ENCODE measurements at places on chromosomes 2 and 18.

- no peak for DNase-seq
Measured at GRCh38 chr18:77013811-77014521, 118.6 kb downstream of the MBP start.

DNA sequence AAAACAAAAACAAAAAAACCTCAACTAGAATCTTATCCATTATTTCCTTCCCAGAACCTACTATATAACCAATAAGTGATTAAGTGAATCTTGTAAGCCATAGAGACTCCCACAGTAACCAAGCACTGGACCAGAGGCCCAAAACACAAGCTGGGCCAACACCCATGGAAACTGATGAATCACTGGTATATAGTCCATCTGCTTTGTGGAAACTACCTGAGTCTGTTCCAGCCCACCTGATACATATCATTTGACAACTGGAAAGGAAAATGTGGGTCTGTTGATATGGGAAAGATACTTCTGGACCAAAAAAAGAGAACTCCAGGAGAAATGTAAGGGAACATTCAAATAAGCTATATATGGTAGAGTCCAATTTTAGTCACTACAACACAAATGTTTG lies 252.8 kb downstream of the MREG start:
- no peak for DNase-seq

DNA sequence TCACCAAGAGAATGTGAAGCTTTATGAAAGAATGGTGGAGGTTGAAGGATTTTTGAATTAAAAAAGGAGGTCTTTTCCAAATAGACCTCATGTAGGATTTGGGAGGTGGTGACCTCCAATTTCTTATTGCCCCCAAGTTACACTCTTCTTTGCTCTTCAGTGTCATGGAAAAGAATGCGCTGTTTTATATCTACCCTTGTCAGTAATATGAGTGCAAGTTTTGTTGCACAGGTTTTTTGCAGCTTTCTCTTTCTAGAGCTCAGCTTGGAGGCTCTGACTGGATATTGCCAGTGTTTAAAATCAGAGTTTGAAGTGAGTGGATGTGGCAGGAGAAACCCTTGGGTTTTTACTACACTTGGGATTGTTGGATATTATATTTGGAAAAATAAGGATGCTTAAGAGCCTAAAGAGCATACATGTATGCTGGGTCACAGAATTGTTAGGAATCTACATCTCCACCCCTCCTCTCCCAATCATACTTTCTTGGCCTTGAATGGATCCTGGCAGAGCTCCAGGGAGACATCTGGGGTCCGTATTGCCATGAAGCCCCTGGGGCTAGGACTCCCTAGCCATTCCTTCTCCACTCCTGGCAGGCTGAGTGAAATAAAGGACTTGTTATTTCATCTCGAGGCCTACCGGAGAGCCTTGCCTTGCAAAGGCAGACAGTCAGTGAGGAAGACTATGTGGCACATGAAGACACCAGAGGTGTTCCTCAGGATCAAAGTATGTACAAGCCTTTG lies 43.8 kb downstream of the APOB start:
- DNase-seq: no peak

- no peak for DNase-seq
Measured at GRCh38 chr2:4246364-4247131, 543.2 kb downstream of the DCDC2C start.

GRCh38 chr2:20129331-20130159 lies 78.1 kb upstream of the LAPTM4A start:
- DNase-seq: no peak

- no peak for DNase-seq
Measured at GRCh38 chr2:43135583-43135982, 90.8 kb downstream of the ZFP36L2 start.

DNA sequence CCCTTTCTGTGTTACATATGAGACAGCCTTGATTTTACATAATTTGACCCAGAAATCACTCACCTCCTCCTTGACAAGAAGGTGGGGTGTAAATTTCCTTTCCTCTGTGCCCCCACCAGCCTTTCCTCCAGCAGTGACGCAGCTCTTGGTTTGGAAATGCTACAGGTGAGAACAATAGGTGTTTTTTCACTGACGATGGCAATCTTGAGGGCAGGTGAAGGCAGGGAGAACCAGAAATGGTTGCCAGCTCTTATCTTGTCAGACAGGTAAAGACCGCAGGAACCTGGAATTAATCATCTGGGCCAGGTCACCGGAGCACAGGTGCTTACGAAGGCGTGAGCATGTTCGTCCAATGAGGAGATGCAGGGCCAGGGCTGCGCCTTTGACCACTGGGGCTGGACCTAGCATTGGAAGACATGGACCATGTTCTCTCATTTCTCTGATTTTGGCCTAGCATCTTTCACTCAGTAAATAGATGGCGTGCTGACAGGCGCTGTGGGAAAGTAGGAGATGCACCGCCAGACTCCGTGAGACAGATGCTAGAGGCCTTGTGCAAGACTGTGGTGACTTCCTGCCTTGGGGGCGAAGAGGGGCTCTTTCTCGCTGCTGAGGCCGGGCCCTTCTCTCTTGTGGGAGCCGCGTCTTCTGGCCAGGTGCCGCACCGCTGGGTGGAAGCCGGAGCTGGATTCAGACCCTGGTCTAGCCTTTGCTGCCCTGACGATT lies 4.0 kb downstream of the CIDEA start:
- no peak for DNase-seq

DNA sequence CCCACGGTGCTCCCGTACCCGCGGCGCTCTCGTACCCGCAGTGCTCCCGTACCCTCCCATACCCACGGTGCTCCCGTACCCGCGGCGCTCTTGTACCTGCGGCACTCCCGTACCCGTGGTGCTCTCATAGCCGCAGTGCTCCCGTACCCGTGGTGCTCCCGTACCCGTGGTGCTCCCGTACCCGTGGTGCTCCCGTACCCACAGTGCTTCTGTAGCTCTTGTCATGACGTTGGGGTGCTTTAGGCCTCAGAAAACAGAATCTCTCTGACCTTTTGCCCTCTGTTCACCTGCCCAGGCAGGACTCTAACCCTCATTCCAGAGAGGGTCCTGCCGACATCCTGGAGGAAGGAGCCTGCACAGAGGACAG lies 35.3 kb downstream of the SLC66A2 start:
- no peak for DNase-seq

DNA sequence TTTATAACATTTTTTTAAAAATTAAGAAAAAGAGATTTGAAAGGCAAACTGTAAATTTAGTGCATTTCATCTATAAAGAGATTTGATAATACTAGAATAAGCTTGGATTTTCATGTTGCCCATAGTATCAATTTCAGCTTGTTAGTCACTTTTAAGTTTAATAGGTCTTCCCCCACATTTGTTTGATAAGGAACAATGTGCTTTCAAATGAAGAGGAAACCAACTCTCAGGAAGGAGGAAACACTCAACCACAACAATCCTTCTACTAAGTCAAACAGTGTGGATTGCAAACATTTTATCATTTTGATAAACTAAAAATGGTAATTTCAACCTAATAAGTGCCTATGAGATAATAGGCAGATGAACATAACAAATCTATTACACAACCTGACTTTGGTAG lies 397.1 kb upstream of the CDH20 start:
- no peak for DNase-seq

DNA sequence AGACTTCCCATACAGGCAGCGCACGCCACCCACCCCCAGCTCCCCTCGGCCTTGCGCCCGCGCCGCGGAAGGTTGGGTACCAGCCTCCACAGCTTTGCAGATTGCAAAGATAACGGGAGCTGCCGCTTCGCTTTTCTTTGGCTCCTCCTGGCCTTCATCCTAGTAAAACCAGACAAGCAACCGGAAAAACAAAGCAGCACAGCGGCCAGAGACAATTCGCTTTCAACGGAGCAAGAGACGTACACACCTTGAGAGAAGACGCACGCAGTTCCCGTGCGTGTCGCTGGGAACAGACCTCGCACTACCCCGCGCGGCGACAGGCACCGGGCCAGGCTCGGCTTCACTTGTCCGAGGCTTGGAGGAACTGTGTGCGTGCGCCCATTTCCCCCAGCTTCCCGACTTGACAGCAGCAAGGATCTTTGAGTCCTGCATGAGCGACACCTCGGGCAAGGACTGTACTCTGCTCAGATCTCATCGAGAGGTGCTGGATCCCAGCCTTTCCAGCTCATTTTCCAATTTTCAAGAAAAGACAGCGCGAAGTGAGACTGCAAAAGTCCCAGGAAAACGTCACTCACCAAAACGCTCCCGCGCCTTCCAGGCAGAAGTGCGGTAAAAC lies 964 bp downstream of the ZBTB7C start:
- no peak for DNase-seq

DNA sequence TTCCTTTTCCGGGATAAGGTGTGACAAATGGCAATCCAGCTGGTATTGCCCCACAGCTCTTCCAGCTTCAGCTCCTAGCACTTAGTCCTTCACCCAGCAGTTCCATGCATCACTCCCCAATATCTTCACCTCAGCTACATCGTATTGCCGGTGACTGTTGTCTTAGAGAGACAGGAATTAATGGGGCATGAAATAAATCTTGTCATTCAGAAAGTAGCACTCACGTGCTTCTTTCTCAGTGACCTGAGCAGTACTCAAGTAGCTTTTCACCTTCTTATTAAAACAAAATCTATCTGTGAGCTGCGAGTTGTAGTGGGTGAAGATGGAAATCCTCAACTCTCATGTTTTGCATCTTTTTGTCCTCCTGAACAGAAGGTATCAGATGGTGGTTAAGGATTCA lies 72.8 kb downstream of the PTH2R start:
- no peak for DNase-seq

GRCh38 chr2:163373496-163373895 lies 362.3 kb downstream of the FIGN start:
- DNase-seq: no peak

- DNase-seq: no peak
Measured at GRCh38 chr2:28390746-28391563, 1.7 kb upstream of the FOSL2 start.
